ENCODE measurements at places on chromosomes 1 and 21.

GRCh38 chr21:32300117-32300681 lies 1.5 kb downstream of the MRAP start:
- DNase-seq, result no peak

- DNase-seq, result no peak
These were observed at the start of gene HDGF for GRCh38 chr1:156751451-156751756. HDGF (minus strand) TSS chr1:156751675; CDS start chr1:156751429, 246 bp downstream.

GRCh38 chr1:213783893-213784292 lies 203.9 kb upstream of the PROX1 start:
- DNase-seq, result peak; percentile 41

DNA sequence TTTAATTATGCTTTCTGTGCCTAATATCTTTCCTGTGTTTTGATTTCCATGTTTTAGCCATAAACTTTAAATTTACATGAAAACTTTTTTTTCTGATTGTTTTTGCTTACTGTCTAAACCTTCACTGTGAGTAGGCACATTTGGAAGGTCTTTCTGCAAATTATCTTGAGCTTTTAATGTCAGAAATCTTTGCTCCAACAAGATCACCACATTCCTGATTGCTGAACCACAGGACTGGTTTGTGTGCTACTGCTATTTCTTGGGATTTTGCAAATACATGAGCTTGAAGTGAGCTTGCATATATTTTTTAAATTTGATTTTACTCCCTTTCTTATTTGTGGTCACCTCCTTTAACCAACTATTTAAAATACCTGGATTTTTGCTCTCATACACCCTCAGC lies 61.3 kb downstream of the PTBP2 start:
- DNase-seq, result no peak

DNA sequence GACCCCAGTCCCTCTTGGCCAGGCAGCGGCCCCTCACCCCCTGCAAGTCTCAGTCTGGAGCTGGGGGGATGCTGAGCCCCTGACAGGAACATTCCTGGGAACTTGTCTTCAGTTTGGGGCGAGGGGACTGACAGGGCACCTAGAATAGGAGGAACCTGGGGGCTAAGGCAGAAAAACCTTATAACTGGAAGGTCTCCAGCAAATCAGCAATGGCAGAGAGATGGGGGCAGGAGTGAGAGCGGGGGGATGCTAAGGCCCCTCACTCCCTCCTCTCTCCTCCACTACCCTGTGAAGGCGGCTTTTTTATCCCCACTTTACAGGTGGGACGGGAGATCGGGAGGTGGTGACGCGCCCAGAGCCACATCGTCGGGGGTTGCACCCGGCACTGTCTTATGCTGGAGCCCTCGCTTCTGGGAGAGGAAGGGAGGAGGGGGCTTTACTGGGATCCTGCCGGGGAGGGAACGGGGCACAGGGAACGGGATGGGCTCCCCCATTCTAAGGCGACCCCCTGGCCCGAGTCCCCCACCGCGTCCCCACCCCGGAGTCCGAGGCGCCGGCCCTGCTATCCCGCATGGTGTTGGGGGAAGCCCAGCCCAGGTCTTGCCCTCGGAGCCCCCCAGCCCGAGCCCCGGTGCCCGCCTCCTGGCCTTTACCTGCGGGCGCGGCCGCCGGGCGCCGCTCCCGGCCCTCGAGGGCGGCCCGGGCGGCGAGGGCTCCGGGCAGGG lies 456 bp downstream of the COL8A2 start:
- no peak for DNase-seq

GRCh38 chr1:18279351-18280074 lies 171.9 kb downstream of the IGSF21 start:
- DNase-seq, result no peak

- no peak for DNase-seq
These were observed 38.9 kb downstream of the SPRTN start for GRCh38 chr1:231376875-231377549.

- DNase-seq, result no peak
These were observed 39.2 kb downstream of the SPEN start for GRCh38 chr1:15886611-15887167.

- no peak for DNase-seq
These were observed 28.0 kb downstream of the PRKCZ start for GRCh38 chr1:2078170-2078569.

DNA sequence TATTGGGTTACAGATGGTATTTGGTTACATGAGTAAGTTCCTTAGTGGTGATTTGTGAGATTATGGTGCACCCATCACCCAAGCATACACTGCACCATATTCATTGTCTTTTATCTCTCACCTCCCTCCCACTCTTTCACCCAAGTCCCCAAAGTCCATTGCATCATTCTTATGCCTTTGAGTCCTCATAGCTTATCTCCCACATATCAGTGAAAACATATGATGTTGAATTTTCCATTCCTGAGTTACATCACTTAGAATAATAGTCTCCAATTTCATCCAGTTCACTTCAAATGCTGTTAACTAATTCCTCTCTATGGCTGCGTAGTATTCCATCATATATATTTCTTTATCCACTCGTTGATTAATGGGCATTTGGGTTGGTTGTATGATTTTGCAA lies 36.8 kb upstream of the ZNF678 start:
- DNase-seq, result no peak

GRCh38 chr1:248890549-248891498 lies 15.2 kb upstream of the PGBD2 start:
- DNase-seq, result no peak

DNA sequence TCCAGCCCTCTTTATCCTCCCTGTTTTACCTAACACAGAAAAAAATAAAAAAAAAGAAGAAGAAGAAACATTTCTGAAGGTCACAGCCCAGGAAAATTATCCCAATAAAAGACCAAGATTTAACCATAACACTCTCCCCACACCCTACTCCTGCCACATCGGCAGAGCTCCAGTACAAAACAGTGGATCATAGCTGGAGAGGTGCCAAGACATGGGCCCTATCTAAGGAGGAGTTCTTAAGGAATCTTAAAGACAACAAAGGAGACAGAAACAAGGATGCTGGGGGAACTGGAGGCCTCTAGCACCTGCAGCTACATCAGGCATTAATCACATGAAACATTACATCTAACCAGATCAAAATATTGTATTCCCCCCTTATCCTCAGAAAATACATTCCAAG lies 432.8 kb downstream of the MATN1 start:
- no peak for DNase-seq

GRCh38 chr21:44354775-44355771 lies 1.7 kb downstream of the TRPM2 start:
- peak; percentile 45 for DNase-seq

DNA sequence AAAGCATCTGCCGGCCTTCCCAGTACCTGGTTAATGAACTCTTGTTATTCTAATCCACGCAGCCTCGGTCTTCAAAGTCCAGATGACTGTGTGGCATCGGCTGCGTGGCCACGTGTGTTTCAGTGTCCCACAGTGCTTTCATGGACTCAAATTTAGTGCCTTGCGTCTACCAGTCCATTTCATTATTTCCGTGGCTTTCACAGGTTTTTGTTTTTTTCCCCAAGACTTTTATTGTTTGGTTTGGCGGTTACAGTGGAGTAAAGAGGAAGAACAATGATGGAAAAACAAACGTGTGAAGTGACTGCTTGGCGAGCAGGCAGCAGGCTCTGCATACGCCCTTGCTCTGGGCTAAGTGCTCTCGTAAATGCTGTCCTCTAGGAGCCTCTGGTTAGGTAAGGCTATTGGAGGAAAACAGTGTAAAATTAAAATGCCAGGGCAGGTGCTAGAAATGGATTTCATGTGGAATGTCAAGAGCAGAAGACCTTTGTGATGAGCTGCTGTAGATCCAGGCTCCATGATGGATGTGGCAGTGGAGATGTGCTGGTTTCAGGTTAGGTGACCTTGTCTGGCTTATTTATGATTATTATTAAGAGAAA lies 536.3 kb downstream of the KIF26B start:
- no peak for DNase-seq

- no peak for DNase-seq
These were observed 84.2 kb downstream of the KIRREL1 start for GRCh38 chr1:158077411-158078256.

GRCh38 chr1:30417701-30418046 lies 305.7 kb downstream of the MATN1 start:
- no peak for DNase-seq

- peak; percentile 50 for DNase-seq
These were observed 39.2 kb upstream of the LRRC8D start for GRCh38 chr1:89781494-89782126.

GRCh38 chr1:218433744-218434143 lies 88.6 kb downstream of the TGFB2 start:
- DNase-seq, result no peak

- DNase-seq, result no peak
These were observed 48.4 kb downstream of the WLS start for GRCh38 chr1:68183895-68184294.

GRCh38 chr1:210883821-210884220 lies 250.1 kb downstream of the KCNH1 start:
- no peak for DNase-seq

- no peak for DNase-seq
These were observed 5.8 kb downstream of the PYCR2 start for GRCh38 chr1:225918280-225918679.

- DNase-seq, result no peak
These were observed 33.0 kb upstream of the PRRX1 start for GRCh38 chr1:170630977-170631376.

- DNase-seq, result no peak
These were observed 15.5 kb downstream of the AGRN start for GRCh38 chr1:1035291-1035943.

GRCh38 chr1:37255136-37255795 lies 219.1 kb upstream of the ZC3H12A start:
- no peak for DNase-seq
